ENCODE measurements at places on chromosomes 5 and 9. TPM values are rescaled to one million over a fixed set of nuclear protein-coding genes. Genes with fewer than 3 reads are reported as not detected.

DNA sequence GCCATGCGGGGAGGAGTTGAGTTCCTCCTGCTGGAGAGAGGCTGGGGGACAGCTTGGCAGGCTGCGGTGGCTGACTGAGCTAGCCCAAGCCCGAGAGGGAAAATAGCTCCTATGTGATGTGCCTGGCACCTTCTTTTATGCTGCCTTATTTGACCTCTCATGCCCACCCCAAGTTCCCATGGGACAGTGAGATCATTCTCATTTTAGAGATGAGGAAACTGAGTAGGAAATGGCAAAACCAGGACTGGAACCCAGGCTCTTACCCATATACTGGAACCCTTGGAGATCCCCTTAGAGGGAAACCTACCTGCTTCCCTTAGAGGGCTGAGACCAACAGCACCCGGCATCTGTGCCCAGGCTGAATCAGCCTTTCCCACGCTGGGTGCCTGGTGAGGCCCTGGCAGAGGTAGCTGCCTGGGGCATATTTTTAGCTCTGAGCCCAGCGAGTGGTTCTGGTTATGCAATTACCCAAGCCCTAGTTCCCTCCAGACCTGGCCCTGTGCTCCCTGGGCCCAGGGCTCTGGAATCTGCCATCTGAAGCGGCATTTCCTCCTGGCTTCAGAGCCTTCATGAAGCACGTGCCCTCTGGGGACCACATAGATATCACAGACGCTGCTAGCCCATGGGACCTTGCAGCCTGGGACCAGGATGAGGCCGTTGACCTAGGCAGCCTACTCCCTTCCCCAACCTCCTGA, 23.6 kb downstream of the COL27A1 start:
- no peak for DNase-seq

The CTXN3 gene
- not detected for polyA plus RNA-seq

The C8G gene
- polyA plus RNA-seq = 0.46 TPM

DNA sequence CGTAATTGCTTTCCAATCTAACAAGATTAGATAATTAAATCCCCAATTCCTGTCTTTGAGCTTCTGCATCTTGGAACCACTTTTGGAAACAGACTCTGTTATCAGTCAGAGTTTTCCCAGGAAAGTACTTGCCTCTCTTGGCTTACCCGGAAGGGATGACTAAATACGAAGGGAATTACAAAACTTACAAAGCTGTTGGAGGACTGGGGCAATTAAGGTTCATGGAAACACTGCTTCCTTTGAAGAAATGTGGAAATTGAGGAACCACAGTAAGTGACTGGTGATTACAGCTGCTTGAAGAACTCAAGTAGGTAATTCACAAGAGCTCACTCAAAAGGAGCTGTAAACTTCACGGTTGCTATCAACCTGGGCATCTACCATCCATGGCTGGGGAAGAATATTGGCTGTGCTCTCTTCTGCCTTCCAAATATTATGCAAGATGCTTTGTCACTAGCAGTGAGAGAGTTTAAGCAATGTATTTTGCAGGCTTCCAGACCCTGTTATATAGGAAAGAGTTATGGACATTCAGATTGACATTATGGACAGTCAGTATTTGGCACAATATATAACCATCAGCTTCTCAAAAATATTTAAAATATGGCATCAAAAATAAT, 104.6 kb upstream of the MAN2A1 start:
- no peak for DNase-seq

DNA sequence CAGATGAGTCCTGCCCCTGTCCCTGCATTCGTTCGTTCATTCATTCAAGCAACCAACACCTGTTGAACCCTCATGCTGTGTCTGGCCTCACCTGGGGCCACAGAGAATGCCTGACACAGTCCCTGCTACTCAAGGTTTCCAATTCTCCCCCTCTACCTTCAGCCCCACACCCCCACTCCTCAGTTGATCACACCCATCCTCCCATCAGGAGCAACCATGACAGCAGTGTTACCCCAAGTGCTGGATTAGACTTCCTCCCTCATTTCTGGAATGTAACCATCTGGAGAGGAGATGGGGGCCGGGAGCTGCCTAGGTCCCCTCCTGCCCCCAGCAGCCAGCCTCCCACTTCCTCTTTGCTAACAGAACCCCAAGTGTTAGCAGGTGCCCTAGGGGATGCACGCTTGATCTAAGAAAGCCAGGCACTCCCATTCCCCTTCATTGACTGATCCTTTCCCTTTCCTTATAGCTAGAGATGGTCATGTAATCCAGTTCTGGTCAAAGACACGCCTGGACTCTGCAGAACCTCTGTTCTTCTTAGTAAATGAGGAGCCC, 57.2 kb downstream of the SMIM23 start:
- DNase-seq = no peak

- DNase-seq = no peak
Observed at GRCh38 chr9:14939378-14939777, 29.1 kb upstream of the FREM1 start.

DNA sequence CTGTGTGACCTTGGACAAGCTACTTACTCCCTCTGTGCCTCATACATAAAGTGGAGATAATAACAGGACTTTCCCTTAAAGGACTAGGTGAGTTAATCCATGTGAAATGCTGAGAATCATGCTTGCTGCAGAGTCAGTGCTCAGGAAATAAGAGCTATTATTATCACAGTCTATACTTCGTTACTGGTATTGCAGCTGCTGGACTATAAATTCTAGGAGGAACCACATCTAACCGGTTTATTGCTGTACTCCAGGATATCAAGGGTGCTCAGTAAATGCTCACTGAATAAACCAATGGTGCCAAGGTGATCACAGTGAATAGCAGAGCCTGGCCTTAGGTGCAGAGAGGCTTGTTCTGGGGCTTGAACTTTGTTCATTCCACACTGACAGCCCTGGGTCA, 69.3 kb downstream of the HSPA4 start:
- DNase-seq = no peak

GRCh38 chr5:148732692-148733091, 78.4 kb upstream of the HTR4 start:
- no peak for DNase-seq

The LCN9 gene
- not detected for polyA plus RNA-seq

The CDC25C gene
- 8.4 TPM for polyA plus RNA-seq

DNA sequence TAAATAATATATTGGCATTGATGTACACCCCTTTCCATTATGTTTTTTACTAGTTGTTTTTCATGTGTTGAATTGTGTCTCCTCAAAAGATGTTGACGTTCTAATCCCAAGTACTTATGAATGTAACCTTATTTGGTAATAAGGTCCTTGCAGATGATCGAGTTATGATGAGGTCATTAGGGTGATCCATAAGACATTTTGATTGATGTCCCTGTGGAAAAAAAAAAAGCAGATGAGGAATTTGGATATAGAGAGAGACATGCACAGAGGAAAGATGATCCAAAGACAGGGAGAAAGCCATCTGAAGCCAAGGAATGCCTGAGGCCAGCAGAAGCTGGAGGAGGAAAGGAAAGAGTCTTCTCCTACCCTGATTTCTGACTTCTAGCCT, 632.7 kb downstream of the TLR4 start:
- no peak for DNase-seq

The CCDC180 gene
- 12.8 TPM for polyA plus RNA-seq

The EGR1 gene
- polyA plus RNA-seq = 155 TPM

- no peak for DNase-seq
Observed at GRCh38 chr9:109779711-109780452, at the start of gene PALM2AKAP2. PALM2AKAP2 (plus strand) TSS chr9:109780198; CDS start chr9:109780489, 291 bp downstream.

The CAMK4 gene
- 4.0 TPM for polyA plus RNA-seq

The TRPM6 gene
- polyA plus RNA-seq = 1.1 TPM

- DNase-seq = no peak
Observed at GRCh38 chr5:176365351-176366231, at the start of gene ARL10. ARL10 (plus strand) TSS chr5:176365487; CDS start chr5:176365564, 77 bp downstream.

DNA sequence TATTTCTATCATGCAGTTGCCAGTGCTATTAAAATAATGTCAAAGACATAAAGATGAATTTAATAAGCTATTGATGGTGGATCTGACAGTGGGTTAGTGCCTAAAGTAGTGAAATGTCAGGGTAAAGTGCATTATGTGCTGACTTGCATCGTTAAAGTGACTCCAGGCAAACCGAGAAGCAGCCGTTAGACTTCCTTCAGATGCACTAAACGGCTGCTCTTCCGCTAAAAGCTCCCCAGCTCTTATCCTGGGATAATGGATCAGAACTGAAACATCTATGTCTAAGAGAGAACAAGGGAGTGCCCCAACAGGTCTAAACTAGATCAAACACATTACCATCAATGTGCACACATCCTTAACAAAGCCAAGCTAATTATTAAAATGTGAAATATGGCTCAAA, 468.2 kb downstream of the NTRK2 start:
- no peak for DNase-seq

The ENHO gene
- polyA plus RNA-seq = 1.3 TPM

GRCh38 chr9:104879555-104880309, 48.2 kb downstream of the ABCA1 start:
- no peak for DNase-seq

The ESM1 gene
- polyA plus RNA-seq = 13.3 TPM

The CDH9 gene
- 12.7 TPM for polyA plus RNA-seq

- no peak for DNase-seq
Observed at GRCh38 chr5:9831823-9832222, 201.7 kb upstream of the TAS2R1 start.

The ROR2 gene
- polyA plus RNA-seq = 17.3 TPM

The SLC2A6 gene
- polyA plus RNA-seq = 1.4 TPM

Measured in right renal cortex interstitium (tissue), 3 donors.